Large intestine (tissue), 12 donors: ENCODE measurements at places on chromosomes 16 and 17. TPM values are rescaled to one million over a fixed set of nuclear protein-coding genes. Genes with fewer than 3 reads are reported as not detected.

DNA sequence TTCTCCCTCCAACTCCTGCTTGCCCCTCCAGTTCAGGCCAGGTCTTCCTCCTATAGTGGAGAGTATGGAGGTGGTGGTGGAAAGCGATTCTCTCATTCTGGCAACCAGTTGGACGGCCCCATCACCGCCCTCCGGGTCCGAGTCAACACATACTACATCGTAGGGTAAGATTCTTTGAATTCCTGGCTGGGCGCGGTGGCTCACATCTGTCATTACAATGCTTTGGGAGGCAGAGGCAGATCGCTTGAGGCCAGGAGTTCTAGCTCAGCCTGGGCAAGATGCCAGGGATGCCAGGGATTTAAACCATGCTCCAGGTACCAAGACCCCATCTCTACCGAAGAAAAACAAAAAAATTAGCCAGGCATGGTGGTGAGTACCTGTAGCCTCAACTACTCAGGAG, 1.4 kb downstream of the ZG16 start:
- DNase-seq = no peak

- DNase-seq = no peak
These were observed 158.5 kb upstream of the RPH3AL start for GRCh38 chr17:511001-511698.

- no peak for DNase-seq
These were observed 111.8 kb downstream of the N4BP1 start for GRCh38 chr16:48497932-48498768.

- peak; percentile 84 for DNase-seq
These were observed 14.4 kb downstream of the ASPSCR1 start for GRCh38 chr17:81991684-81992305.

DNA sequence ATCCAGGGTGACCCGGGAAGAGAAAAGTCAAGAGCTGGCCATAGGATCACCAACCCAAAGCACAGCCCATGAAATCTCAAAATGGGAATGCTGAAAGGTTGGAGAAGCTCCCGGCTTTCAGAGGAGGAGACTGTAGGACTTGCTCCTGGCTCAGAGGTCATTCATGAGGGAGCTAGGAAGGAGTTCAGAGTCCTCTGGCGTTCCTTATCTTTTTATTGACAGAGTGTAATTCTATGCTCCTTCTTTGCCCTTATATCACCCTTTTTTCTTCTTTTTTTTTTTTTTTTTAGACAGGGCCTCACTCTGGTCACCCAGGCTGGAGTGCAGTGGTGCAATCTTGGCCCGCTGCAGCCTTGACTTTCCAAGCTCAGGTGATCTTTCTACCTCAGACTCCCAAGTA, 27.3 kb upstream of the CNOT1 start:
- peak; percentile 89 for DNase-seq

Gene COG7
- polyA plus RNA-seq = 23.1 TPM
